ENCODE measurements at places on chromosomes 11 and 22. TPM values are rescaled to one million over a fixed set of nuclear protein-coding genes. Genes with fewer than 3 reads are reported as not detected.

Gene OR5J2
- not detected for total RNA-seq

Gene RIMBP3C
- total RNA-seq = 0.24 TPM

Gene ALKBH8
- 8.5 TPM for total RNA-seq

Gene SLC25A18
- 0.15 TPM for total RNA-seq

Gene ARHGAP8
- total RNA-seq = 0.96 TPM

Measured in A549 treated with GW870086 at 1 μM for 4 hours (cell line).